ENCODE measurements at places on chromosomes 3 and 15.

- DNase-seq: no peak
Measured at GRCh38 chr15:51732646-51733045, 4.8 kb downstream of the LYSMD2 start.

DNA sequence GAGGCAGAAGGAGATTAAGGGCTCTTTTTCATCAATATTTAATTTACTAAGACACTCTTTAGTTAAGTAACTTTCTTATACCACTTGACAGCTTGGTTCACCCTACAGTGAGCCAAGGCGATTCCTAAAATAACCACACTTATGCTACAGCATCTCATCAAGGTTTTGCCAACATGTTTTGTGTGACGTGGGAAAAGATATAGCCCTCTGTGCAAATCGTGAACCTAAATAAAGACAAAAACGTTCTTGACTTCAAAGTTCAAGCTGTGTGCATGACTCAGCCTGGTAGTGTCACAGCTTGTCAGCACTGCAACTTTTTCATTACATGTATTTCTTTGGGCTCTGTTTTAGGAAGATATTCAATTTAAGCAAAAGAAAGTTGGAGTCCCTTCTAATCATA lies 297.0 kb upstream of the EPHA3 start:
- no peak for DNase-seq

GRCh38 chr15:31472636-31473384 lies 146.2 kb downstream of the KLF13 start:
- DNase-seq: no peak

GRCh38 chr3:45644791-45645201 lies 44.4 kb upstream of the SACM1L start:
- no peak for DNase-seq

GRCh38 chr3:33430571-33430970 lies 9.6 kb downstream of the UBP1 start:
- DNase-seq: no peak

- DNase-seq: no peak
Measured at GRCh38 chr3:111610612-111611054, 15.5 kb upstream of the ZBED2 start.

DNA sequence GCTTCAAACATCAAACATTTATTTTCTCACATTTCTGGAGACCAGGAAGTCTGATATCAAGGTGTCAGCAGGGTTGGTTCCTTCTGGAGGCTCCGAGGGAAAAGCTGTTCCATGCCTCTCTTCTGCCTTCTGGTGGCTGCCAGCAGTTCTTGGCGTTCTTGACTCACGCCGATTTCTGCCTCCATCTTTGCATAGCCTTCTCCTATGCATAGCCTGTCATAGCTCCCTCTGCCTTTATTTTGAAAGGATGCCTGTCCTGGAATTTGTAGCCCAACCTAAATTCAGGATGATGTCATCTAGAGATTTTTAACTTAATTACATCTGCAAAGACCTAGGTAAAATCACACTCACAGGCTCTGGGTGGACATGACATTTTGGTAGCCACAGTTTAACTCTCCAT lies 70.4 kb downstream of the RGMA start:
- DNase-seq: no peak

DNA sequence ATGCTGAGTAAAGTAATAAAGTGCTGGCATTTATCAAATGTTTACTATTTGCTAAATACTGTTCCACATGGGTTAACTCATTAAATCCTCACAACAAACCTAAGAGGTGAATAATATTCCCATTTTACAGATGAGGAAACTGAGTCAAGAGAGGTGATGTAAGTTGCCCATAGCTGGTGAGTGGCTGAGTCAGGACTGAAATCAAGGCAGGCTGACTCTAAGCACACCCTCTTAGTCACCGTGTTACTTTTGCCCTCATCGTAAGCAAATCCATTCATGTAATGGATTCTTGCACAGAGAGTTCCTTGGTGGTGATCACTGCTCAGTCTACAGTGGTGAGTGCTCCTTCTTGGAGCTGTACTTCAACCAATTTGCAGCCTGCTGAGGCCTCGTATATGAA lies 28.9 kb upstream of the PTX3 start:
- no peak for DNase-seq

- no peak for DNase-seq
Measured at GRCh38 chr3:49841126-49841696, 15.2 kb downstream of the TRAIP start.

DNA sequence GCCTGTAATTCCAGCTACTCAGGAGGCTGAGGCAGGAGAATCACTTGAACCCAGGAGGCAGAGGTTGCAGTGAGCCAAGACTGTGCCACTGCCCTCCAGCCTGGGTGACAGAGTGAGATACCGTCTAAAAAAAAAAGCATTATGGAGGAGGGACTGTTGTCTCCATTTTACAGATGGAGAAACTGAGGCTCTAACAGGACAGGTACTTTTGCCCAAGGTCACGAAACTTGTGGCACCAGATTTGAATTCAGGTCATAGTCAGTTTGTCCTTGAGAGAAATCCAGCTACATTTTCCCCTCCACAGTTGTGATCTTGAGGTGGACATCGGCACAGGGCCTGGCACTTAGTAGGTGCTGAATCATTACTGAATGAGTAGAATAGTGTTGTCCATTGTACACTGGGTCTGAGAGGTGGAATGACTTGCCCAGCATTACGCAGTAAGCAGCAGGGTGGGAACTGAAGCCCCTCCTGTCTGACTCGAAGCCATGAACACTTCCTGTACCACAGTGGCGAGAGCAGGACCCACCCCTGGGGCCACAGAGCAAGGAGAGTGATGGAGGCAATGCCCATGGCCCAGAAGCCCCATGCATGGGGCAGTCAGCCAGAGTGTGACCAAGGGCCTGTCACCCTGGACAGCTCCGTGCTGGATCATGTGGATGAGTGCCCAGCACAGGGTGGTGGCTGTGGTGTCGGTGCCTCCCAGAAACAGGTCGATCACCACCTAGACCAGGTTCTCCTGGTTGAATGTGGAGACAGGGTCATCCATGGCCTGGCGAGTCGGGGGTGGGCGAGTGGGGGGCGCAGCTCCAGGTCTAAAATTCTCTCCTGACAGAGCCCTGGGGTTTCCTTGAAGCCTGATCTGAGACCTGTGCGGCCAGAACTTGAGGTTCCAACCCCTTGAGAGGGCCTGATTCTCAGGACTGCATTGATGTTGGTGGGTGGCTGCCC lies 20.4 kb upstream of the PARL start:
- no peak for DNase-seq

DNA sequence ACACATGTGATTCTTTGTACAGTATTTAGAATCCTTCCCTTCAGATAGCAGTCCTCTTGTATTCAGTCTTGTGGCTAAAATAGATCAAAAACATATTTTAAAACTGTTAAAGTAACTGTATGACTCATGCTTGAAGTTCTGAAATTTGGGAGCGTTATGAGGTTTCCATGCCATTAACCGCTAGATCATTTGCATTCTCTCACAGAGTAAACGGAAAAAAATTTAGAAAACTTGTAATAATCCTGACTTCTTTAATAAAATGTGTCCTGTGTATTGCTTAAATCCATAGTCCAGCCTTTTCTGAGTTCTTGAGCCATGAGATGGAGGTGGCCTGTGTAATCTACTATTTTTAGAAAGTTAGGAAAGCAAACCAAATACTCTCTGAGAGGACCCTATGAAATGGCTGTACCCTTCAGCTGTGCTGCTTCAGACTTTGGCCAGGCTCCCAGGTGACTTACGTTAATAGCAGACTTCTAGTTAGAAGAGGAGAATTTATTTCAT lies 33.8 kb downstream of the MBNL1 start:
- no peak for DNase-seq

DNA sequence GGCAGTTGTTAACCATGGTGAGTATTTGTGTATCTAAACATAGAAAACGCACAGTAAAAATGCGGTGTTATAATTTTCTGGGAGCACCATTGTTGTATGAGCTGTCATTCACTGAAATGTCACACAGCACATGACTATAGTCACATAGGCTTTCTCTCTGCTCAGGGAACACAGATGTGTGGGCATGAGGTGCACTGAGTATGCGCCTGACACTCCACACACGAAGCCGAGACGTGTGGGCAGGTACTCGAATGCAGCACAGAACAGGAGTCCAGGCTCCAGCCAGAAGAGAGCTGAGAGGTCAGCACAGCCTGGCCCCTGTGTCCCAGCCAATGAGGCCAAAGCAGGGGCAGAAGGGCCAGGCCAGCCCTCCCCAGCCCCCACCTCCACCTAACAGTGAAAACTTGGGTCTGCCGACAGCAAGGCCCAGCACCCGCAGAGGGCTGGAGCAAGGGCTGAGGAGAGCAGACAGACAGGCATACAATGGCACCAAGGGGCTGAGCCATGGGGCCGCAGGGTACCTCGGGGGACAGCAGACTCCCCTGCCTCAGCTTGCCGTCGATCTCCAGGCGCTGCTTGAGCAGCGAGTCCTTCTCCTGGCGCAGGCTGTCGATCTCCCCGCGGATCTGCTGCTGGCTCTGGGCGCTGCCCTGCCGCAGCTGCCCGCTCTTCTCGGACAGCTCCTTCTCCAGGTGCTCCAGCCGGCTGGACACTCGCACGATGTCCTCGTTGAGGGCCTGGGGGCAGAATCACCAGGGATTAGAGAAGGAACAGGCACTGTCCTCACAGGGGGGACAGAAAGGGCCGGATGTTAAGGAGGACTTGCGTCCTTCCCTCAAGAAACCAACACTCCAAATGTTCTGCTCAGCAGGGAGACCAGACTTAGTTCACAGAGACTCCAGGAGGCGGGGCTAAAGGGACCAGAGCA lies 24.0 kb downstream of the KIF7 start:
- peak; percentile 24 for DNase-seq

- DNase-seq: no peak
Measured at GRCh38 chr3:154775821-154776548, 304.1 kb upstream of the MME start.

- DNase-seq: no peak
Measured at GRCh38 chr3:53491276-53491675, 3.1 kb upstream of the CACNA1D start.

DNA sequence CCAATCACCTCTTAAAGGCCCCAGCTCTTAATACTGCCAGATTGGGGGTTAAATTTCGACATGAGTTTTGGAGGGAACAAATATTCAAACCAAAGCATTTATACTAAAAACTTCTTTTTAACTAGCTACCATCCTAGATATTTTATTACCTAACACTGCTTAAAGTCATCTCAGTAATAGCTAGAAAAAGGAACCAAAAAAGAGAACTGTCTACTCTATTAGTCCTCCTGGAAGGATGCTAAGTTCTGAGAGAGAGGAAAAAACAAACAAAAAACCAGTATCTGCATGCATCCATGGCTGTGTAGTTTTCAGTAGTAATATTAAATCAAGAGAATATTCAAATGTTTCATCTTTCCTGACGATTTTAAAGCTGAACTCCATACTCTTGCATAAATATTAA lies 5.8 kb downstream of the CPOX start:
- no peak for DNase-seq

DNA sequence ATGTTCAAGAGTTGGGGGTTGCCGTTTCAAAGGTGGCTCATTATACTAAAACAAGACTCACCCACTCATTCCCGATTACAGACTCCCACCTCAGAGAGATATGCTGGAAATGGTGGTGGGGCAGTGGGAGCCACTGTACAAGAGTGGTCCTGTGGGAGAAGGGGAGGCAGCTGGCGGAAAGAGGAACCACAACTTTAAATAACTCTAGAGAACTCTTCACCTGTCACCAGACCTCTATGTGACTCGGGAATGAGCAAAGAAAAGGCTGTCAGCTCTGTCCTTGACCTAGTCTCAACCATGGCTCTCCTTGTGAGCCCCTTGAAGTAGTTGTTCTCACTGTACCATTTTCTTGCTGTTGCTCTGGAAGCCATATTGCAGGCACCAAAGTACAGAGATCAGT lies 293.8 kb downstream of the CHST2 start:
- DNase-seq: no peak

DNA sequence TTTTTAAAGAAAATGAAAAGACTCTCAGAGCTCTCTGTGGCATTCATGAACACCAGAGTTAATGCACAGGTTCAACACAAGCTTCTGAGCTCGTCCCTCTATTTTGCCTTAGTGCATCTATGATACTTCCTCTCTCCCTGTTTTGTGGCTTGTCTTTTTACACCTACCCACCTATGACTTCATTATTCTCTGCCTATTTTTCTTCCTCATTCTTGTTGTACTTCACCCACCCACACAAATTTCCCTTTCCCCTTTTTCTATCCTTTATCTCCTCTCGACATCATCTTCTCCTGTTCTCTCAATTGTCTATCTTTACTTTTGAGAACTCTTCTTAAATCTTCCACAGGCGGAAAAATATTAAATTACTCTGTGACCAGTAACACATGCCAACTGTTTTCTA lies 48.6 kb downstream of the OR5H15 start:
- no peak for DNase-seq

DNA sequence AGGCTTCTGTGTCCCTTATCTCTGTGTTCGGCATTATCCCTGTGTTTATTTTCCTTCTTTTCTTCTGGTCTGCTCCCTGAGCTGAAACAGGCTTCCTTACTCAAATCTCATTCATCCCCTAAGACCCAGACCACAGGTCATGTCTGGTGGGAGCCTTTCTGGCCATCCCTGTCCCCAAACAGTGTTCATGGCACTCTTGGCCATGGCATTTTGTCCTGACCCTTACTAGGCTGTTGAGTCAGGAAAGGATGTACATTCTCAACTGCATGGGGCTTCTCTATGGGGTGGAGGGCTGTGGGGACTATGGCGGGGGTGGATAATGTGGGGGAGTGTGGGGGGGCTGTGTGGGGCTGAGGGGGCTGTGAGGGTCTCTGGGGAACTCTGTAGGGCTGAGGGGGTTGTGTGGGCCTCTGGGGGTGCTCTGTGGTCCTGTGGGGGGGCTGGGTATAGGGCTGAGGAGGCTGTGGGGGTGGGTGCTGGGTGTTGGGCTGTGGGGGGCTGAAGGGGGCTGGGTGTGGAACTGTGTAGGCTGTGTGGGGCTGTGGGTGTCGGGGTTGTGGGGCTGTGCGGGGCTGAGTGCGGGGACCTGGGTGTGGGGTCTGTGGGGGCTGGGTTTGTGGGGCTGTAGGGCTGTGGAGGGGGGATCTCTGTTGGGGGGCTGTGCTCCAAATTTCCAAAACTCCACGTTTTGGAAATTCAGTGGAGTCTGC lies 64.3 kb downstream of the KLF13 start:
- DNase-seq: no peak

- DNase-seq: no peak
Measured at GRCh38 chr3:181105646-181106045, 116.1 kb upstream of the DNAJC19 start.

- DNase-seq: no peak
Measured at GRCh38 chr15:28264166-28264565, 57.8 kb downstream of the HERC2 start.

- DNase-seq: no peak
Measured at GRCh38 chr3:34237946-34238345, 439.5 kb downstream of the PDCD6IP start.

GRCh38 chr3:160041465-160041864 lies 52.8 kb downstream of the IL12A start:
- DNase-seq: no peak
